ENCODE measurements at places on chromosomes 7 and 10.

DNA sequence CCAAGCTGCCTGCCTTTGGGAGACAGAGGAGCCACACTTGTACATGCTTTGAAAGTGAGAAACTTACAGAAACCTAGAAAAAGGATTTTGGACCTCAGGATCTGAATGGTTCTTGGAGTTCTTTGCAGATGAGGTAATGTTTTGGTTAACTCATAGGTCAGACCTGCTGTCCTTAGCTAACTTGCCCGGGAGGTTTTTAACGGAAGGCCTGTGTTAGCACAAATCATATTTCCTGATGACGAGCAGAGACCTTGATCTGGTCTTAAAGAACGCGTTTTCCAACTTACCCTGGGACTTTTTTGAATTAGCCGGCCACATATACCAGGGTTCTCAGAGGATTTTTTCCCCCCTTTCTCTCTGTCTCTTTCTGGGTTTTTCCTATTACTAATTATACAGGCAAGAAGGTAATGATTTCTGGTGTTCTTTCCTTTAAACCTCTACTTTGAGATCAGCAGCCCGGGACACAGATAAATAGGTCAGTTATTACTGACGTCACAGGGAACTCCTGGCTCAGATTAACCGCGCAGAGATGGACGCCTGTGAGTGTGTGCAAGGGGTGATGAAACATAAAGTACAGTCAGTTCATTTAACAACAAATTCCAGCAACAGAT, 101.7 kb upstream of the KLF6 start:
- peak; percentile 43 for DNase-seq

DNA sequence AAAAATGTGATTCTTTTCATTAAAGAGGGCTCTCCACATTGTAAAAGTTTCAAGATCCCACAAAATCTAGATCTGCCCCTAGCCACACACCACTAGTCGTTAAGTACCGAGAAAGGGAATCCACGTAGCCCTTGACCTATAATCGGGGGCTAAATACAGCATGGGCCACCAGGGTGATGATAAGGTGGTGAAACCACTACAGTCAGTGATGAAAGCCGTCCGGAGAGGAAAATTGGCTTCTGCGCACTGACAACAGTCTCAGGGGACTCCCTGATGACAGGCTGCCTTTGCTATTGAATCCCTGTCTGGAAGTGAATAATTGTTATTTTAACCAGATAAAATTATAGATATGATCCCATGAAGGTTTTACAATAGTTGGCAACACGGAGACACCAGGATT, 4.6 kb downstream of the TECTB start:
- no peak for DNase-seq

DNA sequence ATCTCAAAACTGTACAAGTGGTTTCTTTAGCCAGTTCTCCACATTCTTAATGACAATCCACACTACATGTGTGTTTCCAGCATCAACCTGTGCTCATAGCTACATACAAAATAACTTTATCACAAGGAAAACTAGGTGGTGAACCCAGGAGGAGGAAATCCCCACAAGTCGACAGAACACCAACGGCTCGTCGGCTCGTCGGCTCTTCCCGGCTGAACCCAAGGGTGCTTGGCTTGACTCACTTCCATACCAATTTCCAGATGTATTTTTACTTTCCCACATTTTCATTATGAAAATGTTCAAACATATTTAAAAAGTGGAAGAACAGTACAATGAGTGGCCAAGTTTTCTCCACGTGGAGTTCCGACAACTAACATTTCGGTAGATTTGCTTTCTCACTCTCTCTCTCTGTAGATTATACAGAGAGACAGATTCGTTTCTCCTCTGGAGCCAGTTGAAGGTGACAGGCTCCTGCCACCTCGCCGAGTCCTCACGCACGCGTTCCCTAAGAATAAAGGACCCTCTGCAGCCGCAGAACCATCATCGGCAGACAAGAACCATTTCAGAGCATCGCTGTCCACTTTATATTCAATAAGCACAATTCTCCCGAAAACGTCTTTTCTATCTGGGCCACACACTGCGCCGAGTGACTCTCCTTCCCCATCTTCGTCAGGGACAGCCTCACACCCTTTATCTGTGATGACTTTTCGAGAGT, 53.3 kb downstream of the DIP2C start:
- DNase-seq = no peak

GRCh38 chr10:121864168-121864567, 63.7 kb downstream of the ATE1 start:
- no peak for DNase-seq

DNA sequence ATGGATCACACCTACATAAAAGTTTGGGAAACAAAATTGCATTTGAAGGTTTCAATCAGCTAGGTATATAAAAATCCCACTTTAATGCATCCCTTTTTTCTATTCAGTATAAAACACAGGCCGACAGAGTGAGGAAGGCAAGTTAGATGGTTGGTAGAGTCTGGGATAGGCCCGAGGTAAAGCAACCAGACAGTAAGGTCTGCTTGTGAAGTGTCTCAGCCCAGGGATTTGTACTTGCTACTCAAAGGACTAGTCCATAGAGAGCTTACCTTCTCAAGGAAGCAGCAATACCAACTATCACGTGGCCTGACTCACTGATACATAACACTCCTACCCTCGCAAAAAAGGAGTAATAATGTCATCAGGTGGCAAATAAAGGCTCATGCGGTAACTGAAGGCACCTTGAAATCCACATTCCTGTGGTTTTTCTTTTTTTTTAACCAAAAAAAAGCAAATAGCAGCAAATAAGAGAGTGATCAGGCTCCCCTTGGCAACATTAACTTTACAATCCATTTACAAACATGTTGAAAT, 56.2 kb upstream of the ATP6V0A4 start:
- DNase-seq = no peak

DNA sequence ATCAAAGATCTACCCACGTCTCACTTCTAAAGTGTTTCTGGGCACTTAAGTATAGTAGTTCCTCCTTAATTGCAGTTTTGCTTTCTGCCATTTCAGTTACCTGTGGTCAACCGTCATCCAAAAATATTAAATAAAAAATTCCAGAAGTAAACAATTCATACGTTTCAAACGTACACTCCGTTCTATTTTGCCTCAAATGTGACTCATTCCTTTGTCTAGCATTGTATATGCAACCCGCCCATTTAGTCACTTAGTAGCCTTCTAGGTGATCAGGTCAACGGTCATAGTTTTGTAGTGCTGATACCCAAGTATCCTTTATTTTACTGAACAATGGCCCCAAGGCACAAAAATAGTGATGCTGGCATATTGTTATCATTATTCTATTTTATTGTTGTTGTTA, 33.8 kb downstream of the HGF start:
- DNase-seq = no peak

DNA sequence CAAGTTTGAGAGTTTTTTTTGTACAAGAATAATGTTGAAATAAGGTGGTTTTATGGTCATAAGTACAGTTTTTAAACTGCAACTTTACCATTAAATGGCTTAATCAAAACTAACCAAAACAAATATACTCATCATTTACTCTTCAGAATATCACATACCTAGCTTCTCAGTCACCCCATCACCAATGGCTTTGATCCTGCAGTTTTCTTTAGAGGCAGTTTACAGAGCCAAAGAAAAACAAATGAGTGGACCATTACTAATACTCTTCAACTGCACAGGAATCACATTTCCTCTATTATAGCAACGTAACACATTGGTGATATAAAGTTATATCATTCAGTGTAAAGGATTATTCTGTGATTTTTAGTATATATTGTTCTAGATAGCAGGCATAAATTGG, 576.1 kb upstream of the LRRTM3 start:
- no peak for DNase-seq

GRCh38 chr7:80783678-80784327, 135.0 kb downstream of the SEMA3C start:
- no peak for DNase-seq

DNA sequence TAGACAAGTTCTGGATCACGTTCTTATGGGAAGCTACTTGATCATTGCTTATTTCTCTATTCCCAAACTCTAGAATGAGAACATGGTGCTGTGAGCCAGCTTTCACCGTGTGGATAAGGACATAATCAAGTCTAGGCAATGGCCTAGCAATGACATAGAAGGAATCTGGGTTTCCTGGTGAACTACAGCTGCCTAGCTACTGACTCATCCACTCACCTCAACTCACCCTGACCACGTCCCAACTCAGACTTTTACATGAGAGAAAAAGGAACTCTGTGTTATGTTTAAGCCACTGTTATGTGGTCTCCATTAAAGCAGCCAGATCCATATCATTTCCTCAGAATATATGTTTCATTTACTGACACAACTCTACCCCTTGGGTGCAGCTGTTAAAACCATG, 18.8 kb upstream of the MET start:
- DNase-seq = peak; percentile 17

DNA sequence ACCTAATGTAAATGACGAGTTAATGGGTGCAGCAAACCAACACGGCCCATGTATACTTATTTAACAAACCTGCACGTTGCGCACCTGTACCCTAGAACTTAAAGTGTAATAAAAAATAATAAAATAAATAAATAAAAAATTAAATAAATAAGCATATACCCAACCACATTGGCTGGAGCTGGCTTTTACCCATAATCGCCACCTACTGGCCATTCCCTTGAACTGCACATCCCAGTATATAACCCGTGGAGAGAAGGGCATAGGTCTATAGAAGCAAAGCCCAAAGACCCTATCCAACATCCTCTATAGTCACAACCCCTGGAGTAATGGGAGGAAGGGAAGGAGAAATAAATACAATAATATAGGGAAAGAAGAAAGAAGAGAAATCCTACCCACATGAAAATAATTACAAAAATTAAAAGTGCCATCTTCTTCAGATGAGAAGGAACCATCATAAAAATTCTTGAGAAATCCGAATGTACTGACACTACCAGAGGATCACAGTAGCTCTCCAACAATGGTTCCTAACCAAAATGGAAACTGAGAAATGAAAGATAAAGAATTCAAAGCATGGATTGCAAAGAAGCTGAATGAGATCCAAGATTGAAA, 65.6 kb downstream of the TWIST1 start:
- no peak for DNase-seq

GRCh38 chr7:71691538-71691937, 559.6 kb downstream of the GALNT17 start:
- no peak for DNase-seq

- DNase-seq = no peak
Measured at GRCh38 chr10:126160971-126161630, 227.2 kb downstream of the ADAM12 start.

DNA sequence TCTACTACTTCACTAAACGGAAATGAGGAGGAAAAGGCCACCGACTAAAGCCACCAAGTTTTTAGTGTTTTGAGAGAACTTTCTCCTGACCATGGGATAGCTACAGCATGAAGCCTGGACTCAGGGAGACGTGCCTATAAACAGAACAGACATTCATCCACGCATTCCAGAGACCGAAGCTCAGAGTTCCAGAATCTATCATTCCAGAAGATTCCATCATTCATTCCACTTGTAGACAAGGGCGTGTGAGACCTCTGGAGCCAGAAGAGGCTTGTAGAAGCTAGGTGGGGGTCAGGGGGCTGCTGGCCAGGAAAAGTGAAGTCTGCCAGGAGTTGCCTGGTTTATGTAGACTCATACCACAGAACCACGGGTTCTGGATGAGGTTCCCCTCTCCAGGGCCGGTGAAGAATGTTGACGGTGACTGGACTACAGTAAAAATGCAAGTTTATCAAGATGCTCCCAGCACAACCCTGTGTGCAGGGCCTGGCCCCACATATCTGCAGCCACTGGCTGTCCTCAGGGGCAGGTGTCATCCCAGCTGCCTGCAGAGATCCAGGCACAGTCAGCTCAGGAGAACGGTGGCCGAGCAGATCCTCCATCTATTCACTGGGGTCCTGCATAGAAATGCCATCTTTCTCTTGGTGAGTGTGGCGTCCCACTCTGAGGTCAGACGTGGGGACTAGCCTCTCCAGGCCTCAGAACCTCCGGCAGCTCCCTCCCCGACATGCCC, 215.7 kb downstream of the USP6NL start:
- no peak for DNase-seq

DNA sequence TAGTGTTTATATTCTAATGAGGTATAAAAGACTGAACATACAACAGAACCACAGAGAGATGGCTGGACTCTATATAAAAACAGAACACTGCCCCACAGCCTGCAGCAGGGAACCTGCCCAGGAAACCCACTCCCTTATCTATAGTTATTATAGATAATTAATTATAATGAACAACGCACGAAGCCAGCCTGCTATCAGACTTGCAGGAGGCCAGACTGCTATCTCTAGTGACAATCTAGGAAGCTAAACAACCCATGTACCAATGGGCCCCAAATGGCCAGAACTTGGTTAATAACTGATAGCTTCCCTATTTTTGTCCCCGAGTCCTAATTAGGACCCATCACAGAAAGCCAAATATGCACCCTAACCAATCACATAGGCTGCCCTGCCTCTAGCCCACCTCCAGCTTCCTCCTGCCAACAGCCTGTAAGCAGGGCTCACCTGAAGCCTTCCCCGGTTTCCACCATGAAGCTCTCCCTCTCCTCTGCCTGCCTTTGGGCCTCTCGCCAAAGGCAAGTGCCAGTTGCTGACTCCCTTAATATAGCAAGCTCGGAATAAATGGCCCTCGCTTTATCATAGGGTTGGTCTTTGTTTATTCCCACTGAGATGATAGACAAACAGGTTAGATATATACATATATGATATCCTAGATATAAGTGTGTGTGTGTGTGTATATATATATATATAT, 74.5 kb downstream of the SYPL1 start:
- no peak for DNase-seq

GRCh38 chr10:74021248-74022055, 23.5 kb downstream of the VCL start:
- no peak for DNase-seq

DNA sequence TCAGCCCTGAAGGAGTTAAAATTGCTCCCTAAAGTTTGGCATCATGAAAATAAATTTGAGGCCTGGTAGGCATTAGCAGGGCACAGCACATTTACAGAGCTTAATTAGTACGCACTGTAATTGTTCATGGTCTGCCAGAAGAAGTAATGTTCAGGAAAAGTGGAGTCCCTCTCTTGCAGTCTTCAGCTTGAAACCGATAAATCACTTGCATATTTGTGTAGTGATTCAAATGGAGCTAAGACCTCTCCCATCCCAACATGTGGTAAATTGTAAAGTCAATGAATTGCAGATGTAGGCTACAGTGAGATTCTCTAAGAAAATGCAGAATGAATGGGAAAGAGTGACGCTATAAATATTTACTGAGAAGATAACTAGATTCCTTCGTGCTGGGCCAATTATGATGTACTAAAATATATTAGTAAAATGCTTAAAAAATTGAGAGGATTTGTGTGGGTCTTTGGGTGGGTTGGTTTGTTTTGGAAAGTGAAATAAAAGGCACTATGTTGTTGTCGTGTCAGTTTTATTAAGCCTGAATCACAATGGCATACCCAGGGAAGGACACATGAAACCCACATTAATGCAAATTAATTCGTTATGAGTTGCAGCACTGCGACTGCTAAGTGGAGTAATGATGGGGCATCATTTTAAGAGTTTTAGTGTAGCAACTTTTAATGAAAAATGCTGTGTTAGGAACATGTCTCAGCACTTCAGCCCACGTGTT, 8.4 kb downstream of the TCF7L2 start:
- DNase-seq = peak; percentile 90

- no peak for DNase-seq
Measured at GRCh38 chr10:84965468-84965867, 637.1 kb downstream of the CCSER2 start.
